ENCODE measurements at places on chromosomes 11 and 22.
A peak's percentile ranks its signal among the peaks of the same experiment; 100 is the strongest.

DNA sequence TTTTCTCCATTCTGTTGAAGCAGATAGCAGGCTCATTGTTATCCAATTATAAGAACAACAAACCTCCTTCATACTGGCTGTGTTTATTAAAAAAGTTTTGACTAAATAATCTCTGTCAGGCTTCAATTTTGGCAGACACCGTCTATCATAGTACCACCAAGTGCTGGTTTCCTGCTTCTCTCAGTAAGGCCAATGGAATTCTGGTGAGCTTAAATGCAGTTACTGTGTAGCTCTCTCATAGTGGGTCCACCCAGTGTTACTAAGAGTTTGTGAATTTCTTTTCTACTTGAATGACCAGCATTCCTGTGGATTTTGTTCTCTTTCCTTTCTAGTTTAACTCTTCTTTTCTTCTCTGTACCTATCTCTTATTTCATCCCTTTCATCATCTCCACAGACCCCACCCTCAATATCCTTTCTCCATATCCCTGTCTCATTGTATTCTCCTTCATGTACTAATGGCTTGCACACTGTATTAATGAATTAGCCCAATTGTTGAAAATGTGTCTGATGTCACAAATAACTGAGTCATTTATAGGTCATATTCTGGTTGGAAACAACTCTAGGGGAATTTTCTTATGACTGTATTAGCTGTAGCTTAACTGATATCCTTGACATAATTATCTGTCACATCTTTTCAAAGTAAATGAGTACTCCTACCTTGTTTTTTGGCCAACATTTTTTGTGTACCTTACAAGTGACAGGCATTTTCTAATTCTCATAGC, 372.1 kb downstream of the FAT3 start:
- DNase-seq: no peak

DNA sequence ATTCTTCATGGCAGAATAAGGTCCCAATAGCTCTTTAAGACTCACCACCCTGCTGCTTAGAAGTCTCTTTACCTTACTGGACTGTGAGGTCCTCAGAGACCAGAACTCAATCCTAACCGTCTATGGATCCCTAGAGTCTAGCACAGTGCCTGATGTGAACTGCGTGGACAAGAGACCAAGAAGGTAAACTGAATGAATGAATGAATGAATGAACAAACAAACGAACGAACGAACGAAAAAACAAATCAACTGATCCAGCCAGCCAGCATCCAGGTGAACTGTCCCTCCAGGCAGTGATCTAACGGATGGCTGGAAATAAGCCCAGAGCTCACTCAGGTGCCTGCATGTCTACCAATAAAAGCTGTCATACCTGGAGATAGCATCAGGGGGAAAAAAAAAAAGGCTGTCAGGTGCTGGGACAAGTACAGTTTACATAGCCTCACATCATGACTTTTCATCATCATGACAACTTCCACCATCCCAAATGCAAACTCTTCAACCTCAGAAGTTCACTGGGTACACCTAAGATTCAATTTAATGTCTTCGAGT, 59.8 kb downstream of the PACSIN2 start:
- DNase-seq: no peak

GRCh38 chr11:30830681-30831080, 244.5 kb upstream of the MPPED2 start:
- DNase-seq: no peak

- DNase-seq: no peak
Observed at GRCh38 chr11:61404103-61404502, 11.7 kb downstream of the TMEM216 start.

- DNase-seq: no peak
Observed at GRCh38 chr11:18321578-18321968, 367 bp downstream of the HPS5 start.

- no peak for DNase-seq
Observed at GRCh38 chr11:43928721-43929120, 13.7 kb upstream of the C11orf96 start.

DNA sequence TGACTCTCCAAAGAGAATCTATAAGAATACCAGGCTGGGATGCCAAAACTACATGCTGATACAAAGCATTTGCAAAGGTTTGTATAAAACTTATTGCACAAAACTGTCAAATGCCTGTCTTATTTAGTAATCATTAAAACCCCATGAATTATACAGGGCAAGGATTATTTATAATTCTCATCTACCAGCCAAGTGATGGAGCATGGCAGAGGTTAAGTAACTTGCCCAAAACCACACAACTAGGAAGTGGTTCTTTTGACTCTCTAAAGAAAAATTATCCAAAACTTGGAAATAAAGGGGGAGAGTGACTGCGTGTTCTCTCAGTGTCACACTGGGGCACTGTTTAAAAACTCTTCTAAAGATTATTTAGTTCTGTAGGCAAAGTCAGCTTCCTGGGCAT, 17.4 kb upstream of the CLMP start:
- no peak for DNase-seq

GRCh38 chr11:12430954-12431595, 53.7 kb downstream of the PARVA start:
- no peak for DNase-seq

DNA sequence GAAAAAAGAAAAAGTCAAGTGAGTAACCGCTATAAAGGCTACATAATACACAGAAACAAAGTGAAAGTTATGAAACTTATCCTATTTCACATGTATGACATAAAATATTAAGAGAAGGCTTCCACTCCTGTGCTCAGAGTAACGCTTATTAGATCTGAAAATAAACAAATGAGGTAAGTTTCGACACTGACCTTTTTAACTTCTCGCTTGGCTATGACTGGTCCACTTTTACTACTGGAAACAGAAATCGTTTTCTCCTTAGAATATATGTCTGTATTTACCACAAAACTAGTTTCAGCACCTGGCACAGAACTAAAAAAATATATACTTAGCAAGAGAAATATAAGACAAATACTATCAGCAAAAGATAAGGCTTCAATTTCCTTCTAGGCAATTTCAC, 16.4 kb downstream of the FNBP4 start:
- DNase-seq: no peak

- no peak for DNase-seq
Observed at GRCh38 chr11:29916040-29916439, 100.8 kb downstream of the KCNA4 start.

DNA sequence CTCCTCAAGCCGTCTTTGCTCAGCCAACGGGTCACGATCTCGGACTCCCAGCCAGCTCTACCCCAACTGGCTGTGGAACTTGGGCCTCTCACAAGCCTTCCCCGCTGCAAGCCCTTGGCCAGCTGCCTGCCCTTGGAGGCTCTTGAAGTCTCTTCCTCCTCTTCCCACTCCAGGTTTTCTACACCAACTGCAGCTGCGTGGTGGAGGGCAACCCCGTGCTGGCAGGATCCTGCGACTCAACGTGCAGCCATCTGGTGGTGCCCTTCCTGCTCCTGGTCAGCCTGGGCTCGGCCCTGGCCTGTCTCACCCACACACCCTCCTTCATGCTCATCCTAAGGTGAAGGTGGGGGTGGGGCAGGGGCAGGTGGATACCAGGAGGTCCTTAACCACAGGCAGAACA, 40.5 kb upstream of the TPBGL start:
- no peak for DNase-seq

- no peak for DNase-seq
Observed at GRCh38 chr22:44645083-44645482, 56.9 kb upstream of the PRR5 start.

DNA sequence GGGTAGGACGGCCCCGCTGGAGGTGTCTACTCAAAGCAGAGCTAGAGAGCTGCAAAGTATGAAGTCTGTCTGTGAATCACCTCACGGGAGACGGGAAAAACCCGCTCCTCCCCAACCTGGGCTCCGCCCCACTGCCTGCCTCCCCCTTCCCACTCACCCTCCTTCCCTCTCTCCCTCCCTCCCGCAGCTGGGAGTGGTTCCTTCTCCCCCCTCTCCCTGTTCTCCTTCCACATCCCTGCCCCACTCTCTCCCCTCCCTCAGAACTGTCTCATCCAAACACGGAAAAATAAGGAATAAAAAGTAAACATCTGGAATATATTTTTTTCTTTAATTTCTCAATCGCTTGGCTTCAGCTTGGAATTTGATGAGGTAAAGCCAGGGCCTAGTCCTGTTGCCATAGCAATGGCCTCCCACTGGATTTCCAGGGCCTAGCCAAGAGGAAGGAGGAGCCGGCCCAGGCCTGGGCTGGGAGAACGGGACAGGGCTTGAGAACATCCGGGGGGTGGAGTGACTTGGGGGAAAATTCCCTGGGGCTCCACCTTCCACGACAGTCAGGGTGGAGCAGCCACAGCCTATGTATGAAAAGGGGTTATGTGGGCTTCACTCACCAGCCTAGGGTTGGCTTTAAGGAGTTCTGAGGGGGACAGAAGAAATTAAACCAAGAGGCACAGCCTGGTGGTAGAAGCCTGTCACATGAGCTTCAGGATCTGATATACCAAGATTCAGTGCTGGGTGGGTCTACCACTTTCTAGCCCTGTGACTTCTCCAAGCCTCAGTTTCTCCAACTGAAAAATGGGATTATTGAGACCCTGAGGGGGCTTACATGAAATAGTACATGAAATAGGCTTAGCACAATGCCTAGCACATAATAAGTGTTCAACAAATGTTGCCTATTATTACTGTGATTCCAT, 2.2 kb downstream of the TNKS1BP1 start:
- DNase-seq: no peak

DNA sequence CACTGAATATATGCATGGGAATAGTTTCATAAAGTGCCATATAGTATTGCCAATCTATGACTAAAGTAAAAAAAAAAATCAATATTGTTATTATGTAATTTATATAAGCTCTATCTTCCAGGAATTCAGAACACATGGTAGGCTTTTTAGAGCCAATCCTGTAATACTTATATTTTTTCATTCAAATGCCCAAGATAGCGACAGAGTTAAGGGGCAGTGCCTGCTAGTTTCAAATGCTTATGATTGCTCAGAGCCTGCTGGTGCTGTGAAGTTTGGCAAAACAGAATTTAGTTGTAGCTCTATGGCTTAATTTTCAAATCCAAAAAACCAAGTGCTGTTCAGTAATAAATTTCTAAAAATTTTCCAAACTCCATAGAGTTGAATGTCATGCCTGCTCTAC, 39.0 kb upstream of the BLID start:
- no peak for DNase-seq

GRCh38 chr11:79949574-79949973, 508.7 kb upstream of the TENM4 start:
- no peak for DNase-seq

GRCh38 chr11:12803086-12803826, 129.0 kb downstream of the TEAD1 start:
- no peak for DNase-seq

DNA sequence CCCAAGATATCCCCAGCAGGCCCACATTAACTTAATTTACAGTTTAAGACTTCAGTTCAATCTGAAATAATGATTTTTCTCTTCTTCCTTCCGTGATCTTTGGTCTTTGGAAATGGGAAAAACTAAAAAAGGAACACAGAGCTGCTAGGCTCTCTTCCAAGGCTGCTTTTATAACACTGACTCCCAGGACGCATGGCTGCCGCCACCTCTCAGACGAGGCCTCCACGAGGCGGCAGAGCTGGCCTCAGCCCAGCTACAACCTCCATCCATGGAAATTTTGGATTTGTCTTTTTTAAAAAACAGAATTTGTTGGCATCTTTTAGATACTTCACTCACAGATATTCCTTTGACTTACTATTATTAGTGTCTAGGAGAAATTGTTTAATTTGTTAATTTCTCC, 385.5 kb upstream of the SYN3 start:
- DNase-seq: no peak

DNA sequence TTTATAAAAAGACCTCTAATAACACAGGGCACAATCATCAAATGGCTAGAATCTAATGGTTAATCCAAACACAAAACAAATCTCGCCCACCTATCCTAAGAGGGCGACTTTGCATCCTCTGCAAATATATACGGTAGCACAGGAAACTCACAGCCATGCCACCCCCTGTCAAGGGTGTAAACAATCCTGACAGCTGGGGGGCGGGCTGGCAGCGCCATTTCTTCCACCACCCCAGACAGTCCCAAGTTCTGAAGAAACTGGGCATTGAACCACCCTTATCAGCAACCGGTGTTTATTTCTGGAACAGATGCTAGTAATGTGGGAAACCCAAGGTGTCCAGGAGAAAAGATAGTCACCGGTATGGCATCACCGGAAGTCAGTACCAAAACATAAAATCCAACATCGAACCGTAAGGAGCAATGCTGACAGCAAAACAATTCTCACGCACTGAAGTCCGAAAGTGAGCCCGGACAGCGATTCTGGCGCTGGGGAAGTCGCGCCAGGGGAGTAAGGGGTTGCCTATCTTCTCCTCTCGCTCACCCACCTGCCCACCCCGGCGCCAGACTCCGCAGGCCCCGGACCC, 825 bp downstream of the FBXO3 start:
- peak; percentile 29 for DNase-seq

DNA sequence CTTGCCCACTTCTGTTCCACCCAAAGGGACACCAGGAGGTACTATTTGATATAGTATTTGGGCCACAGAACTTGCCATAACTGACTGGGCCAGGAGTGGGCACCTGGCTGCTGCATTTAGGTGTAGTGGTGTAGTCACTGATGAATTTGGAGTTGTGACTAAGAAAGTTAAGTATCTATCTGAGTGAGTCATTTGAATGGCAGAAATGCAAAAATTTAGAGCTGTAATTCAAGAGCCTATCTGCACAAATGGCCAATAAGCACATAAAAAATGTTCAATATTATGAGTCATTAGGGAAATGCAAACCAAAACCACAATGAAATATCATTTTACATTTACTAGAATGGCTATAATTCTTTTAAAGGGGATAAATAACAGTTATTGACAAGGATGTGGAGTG, 14.7 kb downstream of the GLYATL2 start:
- DNase-seq: no peak

DNA sequence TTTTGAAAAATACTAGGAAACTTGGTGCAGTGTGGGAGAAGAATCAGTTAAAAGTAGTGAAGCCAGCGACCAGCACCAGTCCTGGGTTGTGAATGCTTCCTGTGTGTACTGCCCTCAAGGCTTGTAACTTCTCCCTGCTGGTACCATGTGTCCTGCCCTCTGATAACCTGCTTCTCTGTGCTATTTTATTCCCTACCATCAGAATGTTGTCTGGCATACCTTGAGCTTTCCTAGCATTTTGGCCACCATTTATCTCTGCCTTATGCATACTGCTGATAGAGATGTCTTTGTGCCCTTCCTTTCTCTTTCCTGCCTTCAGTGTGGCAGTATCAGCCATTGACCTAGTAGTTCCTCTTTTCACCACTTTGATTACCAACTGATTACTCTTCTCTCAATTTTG, 2.0 kb downstream of the GTF2H1 start:
- DNase-seq: no peak

GRCh38 chr11:35163702-35164496, 24.9 kb downstream of the CD44 start:
- DNase-seq: peak; percentile 65

GRCh38 chr11:64409707-64410403, 50.9 kb downstream of the RPS6KA4 start:
- DNase-seq: no peak
